ENCODE measurements at places on chromosomes 13 and 19.

GRCh38 chr19:14700711-14701375 lies 11.0 kb downstream of the ZNF333 start:
- DNase-seq = no peak

GRCh38 chr13:29934531-29935308 lies 84.3 kb upstream of the UBL3 start:
- no peak for DNase-seq

DNA sequence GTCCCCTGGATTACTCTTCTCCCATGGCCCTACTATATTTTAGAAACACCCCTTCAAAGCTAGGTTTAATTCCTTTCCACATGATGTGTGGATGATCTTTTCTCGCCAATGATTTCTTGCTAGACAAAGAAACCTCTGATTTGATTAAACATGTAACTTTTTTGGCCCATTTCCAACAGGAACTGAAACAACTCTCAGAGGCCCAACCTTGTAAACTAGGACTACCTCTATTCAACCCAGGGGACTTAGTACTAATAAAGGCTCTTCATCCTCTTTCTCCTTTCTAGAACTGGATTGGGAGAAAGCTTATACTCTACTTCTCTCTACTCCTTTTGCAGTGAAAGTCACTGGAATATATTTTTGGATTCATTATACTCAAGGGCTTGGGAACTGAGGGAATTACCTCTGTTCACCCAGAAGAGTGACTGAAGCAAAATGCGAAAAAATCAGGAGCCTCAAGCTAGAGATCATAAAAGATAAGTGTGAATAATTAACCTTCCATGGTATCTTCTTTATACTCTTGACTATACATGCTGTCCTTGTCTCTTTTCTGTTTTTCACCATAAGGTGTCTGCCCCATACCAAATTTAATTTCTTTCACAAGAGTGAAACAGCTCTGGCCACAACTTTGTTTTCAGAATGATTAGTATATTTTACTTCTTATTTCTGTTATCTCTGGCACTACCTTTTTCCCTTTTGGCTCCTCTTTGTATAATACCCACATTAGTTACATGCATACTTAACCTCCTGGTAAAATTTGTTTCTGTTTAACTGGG lies 977.6 kb downstream of the SLITRK5 start:
- no peak for DNase-seq

- no peak for DNase-seq
Measured at GRCh38 chr19:12111943-12112637, 28.1 kb downstream of the ZNF20 start.

DNA sequence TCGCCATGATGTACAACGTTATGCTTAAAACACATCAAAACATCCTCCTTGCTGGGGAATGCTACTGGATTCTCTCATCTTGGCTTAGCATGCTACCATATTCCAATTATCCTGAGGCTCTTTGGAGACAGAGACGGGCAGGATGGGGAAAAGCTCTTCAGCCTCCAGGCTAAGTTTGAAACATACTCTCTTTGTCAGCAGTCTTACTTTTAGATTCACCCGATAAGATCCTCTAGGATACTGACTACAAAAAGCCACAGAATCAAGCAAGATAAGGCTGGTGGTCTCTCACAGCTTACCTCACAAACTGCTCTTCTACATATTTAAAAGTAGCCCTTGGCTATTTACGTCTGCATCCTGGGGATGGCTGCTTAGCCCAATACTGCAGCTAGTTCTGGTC lies 72.8 kb upstream of the LRCH1 start:
- DNase-seq = no peak

DNA sequence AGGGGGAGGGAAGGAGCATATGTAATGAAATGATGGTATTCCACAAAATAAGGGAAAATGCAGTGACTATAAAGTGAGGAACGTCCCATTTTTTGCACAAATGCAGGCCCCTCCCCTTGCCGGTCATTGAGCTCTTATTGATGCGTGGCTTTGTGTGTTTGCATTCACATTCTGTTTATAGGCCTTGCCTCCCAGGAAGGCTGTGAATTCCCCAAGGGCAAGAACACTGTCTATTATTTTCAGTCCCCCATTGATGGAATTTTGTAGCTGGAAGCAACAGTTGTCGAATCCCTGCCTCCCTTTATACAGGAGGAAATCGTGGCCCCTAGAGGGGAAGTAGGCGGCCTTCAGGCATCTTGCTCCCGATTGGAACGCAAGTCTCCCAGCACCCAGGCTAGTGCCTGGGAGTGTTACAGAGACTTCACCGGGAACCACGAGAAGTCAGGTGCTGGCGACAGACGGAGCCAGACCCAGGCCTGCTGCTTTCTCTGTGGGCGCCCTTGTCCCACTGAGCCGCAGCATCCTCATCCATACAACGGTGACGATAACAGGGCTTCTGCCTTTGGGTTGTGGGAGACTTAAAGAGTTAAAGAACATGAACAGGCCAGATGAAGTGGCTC lies 6.9 kb downstream of the SBSN start:
- DNase-seq = no peak

All from brain microvascular endothelial cell (primary cell).